ENCODE measurements at places on chromosomes 16 and 17. TPM values are rescaled to one million over a fixed set of nuclear protein-coding genes. Genes with fewer than 3 reads are reported as not detected.
A peak's percentile ranks its signal among the peaks of the same experiment; 100 is the strongest.

GRCh38 chr17:79276821-79277220 is 202.2 kb downstream of the ENGASE start:
- peak; percentile 10 for DNase-seq

DNA sequence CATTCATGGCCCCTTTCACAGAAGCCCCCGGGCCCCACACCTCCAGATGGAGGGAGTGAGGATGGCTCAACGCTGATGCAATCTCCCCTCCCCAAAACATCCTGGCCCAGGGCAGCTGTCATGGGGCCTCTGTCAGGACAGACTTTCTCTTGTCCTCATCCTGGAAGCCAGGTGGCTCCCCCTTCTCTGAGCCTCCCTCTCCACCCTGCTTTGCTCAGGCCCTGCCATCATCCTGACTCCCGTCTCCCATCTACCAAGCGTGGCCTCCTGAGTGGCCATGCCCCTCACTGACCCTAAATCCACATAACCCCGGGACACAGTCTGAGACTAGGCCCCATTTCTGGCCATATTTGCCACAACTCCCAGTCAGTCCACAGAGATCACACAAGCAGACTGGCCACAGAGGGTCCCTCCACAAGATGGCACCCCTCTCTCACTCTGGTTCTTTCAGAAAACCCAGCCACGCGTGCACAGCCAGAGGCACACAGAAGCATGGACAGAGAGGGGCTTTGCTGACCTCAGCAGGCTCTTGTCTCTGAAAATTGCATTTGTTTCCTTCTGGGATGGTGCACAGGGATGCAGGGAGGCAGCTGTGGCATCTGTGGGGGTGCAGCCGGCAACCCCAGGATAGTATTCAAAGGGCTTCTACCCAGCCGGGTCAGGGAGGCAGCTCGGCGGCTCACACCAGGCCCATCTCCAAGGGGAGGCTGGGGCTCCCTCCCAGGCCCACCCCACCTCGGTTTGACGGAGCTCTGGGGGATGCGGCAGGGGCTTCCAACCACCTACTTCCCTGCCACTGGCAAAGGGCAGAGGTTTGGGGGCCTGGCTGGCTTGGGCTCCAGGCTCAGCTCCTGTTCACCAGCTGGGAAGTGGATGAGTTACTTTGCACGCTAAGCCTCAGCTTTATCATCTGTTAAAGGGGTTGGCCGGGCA is 16.9 kb downstream of the DOC2B start:
- peak; percentile 11 for DNase-seq

DNA sequence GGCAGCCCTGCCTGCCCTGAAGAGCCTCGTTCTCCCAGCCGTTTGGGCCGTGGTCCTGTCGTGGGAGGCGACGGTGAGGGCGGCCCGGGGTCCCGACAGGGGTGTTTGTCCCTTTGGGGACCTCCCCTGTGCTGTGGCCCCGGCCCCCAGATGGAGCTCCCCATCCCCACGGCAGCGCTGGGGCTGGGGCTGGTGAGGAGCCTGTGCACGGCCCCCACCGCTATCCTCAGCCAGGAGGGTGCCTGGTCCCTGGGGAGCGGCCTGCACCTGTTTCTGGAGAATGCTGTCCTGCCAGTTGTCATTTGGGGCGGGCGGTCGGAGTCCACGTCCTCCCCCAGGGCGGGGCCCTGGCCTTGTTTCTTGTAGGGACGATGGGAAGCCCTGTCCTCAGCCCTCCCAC is 6.6 kb downstream of the CAPN15 start:
- DNase-seq: no peak

DNA sequence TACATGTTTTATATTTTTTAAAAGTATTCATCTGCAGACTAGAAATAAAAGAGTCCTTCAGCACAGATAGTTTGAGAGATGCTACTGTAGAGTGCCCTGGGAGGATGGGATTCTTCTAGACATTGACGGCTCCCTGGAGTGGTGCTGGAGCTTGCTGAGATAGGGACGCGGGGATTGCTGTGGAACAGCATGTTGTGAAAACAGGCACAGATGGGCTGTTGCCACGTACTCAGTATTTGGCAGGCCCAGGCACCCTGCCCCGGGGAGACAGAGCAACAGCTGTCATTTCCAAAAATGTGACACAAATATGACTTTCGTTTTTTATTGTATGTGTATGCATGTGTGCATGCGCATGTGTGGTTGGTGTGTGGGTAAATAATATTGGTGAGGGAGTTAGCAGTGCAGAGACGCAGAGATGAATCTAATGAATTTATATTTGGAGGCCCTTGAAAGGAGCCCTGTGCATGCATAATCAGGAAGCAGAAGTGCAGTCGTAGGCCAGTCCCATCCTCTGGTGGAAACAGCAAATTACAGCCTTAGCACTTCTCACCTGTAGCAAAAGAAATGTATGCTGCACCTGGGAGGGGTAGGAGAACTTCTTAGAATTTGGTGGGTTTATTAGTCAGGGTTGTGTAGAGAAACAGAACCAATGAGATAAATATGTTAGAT is 6.2 kb upstream of the ABCA8 start:
- no peak for DNase-seq

GRCh38 chr16:89805136-89805905 is 11.1 kb downstream of the FANCA start:
- DNase-seq: no peak

DNA sequence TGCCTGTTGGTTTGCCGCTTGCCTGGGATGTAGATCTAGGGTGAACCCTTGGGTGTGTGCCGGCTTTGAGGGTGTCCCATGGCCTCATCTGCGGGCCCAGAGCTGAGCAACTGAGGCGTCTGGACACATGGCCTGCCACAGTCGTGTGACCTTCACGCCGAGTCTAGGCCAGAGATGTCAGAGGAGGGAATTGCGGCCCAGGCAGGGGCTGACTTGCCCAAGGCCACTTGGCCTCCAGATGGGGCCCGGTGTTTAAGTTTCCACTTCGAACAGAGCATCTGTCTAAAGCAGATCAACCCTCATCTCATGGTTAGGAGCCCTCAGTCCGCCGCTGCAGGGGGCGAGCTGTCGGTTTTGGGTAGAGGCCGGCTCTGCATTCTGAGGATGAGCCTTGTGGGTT is 28.0 kb upstream of the FOXK2 start:
- no peak for DNase-seq

DNA sequence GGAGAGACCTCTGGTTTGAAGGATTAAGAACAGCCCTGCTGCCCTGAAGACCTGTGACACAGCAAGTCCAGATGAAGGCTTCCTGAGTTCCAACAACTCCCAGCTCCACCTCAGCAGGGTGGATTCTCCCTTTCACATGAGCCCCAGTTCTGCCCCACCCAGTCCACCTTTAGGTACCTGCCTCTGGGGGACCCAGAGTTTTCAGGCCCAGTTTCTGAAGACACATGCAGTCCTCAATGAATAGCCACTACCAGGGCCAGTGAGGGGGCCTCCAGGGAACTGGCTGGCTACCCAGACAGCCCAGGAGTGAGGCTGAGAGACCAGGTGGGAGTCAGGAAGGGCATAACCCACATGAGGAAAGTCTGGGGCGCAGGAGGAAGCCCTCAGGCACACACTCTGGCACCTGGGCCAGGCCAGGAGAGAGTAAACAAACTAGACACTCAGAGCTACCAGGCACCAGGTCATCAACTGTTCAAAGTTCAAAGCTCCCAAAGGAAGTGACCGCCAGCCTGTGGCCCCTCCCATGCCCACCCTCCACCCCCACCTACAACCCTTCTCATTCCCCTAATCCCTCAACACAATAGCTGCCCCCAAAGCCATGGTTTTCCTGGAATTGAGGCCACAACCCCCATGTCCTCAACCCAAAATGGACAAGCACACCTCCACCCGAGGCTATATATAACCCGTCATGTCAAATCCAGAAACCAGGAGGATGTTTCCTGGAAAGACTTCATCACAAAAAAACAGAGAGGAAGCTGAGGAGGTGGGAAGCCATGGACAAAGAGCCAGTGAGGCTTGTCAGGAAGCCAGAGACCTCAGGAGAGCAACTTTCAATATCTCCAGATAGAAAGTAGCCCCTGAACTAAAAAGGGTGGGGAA is 2.1 kb downstream of the MYO18A start:
- no peak for DNase-seq

DNA sequence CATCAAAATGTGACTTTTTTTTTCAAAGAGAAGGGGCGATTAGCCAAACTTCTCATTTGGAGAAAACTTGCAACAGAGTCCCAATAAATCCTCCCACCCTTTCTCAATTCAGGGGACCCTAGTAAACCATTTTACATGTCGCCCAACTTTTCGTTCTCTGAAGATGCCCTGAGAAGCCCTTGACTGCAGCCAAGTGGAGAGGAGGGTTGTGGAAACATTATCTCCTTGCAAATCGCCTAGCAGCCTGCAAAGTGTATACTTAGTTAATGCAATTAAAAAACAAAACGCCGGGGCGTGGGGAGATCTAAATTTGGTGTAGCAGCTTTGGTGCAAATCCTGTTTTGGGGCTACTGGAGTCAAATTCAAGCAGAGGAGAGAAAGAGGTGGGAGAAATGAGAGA is 1.2 kb upstream of the SHISA9 start:
- DNase-seq: no peak

- no peak for DNase-seq
These were observed 576.7 kb downstream of the WWOX start for GRCh38 chr16:78675951-78676792.

DNA sequence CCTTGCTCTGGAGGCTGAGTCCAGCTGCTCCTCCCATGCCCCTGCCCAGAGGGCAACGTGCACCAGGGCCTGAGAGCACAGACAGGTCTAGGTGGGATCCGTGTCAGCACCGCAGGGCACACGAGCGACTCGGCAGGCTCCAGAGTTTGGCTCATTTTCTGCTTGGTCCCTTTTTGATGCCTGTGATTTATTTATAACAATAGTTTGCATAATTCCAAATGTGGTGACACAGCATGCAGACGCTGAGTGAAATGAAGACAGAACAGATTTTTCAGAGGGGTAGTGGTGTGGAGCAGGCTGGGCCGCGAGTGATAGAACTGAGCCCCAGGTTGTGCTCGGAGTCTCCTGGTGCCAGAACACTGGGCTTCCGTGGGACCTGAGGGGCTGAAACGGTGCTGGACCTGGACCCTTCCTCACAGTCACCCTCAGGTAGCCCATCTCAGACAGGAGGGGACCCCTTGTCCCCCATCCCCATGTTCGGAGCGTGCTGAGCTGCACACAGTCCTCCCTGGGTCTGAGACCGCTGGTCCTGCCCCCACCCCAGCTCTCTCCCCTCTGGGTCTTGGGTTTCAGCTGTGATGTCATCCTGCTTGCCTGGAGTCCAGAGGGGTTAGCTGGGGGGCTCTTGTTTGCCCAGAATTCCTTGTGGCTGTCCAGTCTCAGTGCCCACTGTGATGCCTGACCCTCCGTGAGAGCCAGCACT is 95.9 kb downstream of the METRNL start:
- no peak for DNase-seq

DNA sequence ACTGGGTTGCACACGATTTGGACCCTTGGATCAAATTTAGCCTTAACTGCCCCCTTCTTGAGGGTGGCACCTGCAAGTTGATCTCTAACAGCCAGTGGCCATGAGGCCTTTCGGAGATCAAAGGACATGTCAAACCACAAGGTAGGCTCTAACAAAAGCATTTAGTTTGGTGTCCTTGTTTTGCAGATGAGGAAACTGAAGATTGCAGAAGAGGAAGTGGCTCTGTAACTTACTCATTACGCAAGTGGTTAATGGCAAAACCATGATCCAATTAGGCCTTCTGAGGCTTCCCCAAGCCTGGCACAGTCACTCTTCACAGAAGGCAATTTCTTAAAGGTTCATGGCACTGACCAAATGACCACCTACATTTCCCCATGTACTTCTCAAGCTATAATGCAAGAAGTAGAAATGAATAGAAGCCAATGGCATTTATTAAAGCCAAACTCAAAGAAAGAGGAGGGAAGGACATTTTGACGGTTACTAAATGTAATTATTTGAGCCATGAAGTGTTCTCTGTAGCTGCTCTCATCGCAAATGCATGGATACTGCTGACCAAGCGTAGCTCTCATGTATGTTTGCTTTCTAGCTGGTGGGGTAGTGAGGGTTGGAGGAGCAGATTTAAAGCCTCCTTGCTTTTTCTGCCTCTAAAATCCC is 32.8 kb upstream of the ABCC12 start:
- no peak for DNase-seq

DNA sequence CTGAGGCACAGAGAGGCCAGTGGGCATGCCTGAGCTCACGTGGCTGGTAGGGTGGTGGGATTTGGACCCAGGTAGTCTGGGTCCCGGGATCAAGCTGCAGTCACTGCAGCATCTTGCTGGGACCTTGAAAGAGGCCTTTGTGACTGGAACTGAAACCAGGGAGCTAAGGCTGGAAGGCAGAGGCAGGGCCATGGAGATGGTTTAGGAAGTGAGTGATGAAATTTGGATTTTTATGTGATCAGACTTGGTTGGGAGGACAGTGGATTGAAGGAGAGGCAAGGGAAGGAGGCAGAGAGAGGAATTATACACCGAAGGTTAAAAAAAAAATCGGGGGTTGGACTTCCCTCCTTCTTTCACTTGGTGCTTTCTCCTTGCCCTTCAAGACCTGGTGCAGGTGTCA is 255.4 kb upstream of the CACNG5 start:
- DNase-seq: no peak

- no peak for DNase-seq
These were observed 545.2 kb upstream of the CDH11 start for GRCh38 chr16:65667011-65667578.

The ITGAX gene
- 2.1 TPM for total RNA-seq

The ZSCAN10 gene
- not detected for total RNA-seq

The TNFRSF17 gene
- not detected for total RNA-seq

The PRSS21 gene
- total RNA-seq: not detected

The RAB11FIP4 gene
- 0.03 TPM for total RNA-seq

The KRTAP9-4 gene
- not detected for total RNA-seq

The CACNG1 gene
- 0.06 TPM for total RNA-seq

The TPSAB1 gene
- not detected for total RNA-seq

The CD7 gene
- total RNA-seq: not detected
